Bladder microvascular endothelial cell (primary cell): ENCODE measurements at places on chromosomes 16 and 17. TPM values are rescaled to one million over a fixed set of nuclear protein-coding genes. Genes with fewer than 3 reads are reported as not detected.

The GPR142 gene
- total RNA-seq: 0.16 and 0.19 TPM in 2 replicates

The SNX20 gene
- 0.25 TPM in 1 of 2 replicates, not detected in the other for total RNA-seq

The STH gene
- total RNA-seq: not detected in 2 replicates

The DOC2A gene
- 0.32 and 0.63 TPM in 2 replicates for total RNA-seq

The SHISA6 gene
- not detected in 2 replicates for total RNA-seq

The SCNN1G gene
- total RNA-seq: 0.13 and 0.16 TPM in 2 replicates

The GALR2 gene
- 0.16 TPM in 1 of 2 replicates, not detected in the other for total RNA-seq

The CDRT15L2 gene
- total RNA-seq: not detected in 2 replicates

The FOXC2 gene
- 0.16 and 2.0 TPM in 2 replicates for total RNA-seq

The SPAG5 gene
- total RNA-seq: 24.1 and 30.4 TPM in 2 replicates

The ATAD5 gene
- total RNA-seq: 2.3 and 3.4 TPM in 2 replicates

The NPIPA1 gene
- total RNA-seq: 21.5 and 64.7 TPM in 2 replicates

The YBX2 gene
- 0.25 TPM in 1 of 2 replicates, not detected in the other for total RNA-seq
